ENCODE measurements at places on chromosomes 5 and 9. TPM values are rescaled to one million over a fixed set of nuclear protein-coding genes. Genes with fewer than 3 reads are reported as not detected.

DNA sequence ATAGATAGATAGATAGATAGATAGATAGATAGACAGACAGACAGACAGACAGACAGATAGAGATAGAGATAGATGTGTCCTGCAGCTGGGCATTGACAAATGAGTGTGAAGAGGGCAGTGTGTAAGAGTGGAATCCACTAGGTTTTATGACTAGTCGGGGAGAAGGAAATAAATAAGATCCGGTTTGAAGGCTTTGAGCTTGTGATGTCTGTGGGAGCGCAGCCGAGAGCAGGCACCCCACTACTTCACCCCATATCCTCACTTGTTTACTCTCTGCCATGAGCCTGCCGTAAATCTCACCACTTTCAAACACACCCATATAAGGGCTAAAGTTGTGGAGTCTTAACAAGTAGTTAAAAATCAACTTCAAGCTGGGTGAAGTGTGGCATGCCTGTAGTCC, 1.4 kb upstream of the SUSD1 start:
- DNase-seq = no peak

C1QTNF2 gene
- 5.1 TPM for polyA plus RNA-seq

PCDHB10 gene
- polyA plus RNA-seq = 5.0 TPM

GRCh38 chr5:34495178-34495577, 160.9 kb upstream of the RAI14 start:
- no peak for DNase-seq

GRCh38 chr9:137067860-137068538, 2.4 kb downstream of the SAPCD2 start:
- DNase-seq = no peak

- no peak for DNase-seq
Measured at GRCh38 chr5:132310141-132310834, 16.1 kb downstream of the SLC22A4 start.

DNA sequence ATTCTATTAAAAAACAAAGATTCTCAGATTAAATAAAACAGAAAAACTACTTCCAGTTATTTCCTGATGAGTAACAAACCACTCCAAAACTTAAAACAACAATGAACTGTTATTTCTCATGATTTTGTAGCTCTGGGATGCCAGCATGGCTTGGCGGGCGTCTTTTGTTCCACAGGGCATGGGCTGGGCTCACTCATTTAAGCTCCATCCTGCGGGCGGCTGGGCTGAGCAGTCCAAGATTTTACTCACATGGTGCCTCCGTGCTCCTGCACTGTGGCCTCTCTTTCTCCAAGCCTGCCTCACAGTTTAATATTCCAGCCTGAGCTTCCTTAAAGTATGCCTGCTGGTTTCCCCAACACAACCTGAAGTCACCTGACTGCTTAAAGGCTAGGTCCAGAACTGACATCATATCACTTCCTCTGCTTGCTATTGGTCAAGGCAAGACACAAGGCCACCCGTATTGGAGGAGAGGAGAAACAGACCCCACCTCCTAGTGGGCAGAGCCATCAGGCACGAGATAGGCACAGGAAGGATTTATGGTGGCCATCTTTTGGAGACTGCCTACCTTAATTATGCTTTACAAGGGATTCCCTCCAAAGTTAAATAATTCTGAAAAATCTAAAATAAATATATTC, 41.6 kb upstream of the ZBTB43 start:
- DNase-seq = no peak

PAX5 gene
- polyA plus RNA-seq = 0.31 TPM

SPTLC1 gene
- polyA plus RNA-seq = 92.9 TPM

DNA sequence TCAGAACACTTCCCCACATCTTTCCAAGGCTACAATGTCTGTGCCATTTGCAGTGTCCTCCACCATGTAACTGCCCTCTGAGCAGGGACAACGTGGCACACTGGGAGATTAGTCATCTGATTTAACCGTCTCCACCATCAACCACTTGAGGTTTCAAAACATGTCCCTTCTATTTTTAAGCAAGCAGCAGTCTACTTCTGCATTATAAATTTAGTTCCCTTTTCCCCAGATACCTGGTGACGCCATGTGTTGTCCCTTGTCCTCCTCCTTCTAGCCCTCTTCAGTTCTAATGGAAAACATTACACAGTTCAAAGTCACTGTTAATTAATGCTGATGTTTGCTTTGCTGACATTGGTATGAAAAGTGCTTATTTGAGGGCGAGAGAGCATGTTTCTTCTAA, 52.8 kb downstream of the ATP10B start:
- no peak for DNase-seq

TAF11L5 gene
- polyA plus RNA-seq = not detected

DNA sequence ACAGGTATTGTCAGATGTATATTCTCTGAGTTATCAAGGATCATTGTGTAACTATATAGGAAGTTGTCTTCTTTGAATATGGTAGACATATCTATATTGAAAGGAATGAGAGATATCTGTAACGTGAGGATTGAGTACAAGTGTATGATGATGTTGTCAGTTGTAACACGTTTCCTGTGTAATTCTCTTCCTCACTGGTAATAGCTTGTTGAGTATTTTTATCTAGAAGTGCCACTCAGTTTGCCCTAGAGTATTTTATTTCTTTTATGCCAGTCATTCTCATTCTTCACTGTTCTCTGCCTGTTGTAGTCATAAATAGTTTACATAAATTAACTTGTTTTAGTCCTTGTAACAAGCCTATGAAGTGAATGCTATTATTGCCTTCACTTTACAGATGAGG, 172.1 kb downstream of the BAAT start:
- DNase-seq = no peak

- no peak for DNase-seq
Measured at GRCh38 chr5:172321593-172321992, 38.0 kb upstream of the UBTD2 start.

F2RL2 gene
- polyA plus RNA-seq = 0.37 TPM

DNA sequence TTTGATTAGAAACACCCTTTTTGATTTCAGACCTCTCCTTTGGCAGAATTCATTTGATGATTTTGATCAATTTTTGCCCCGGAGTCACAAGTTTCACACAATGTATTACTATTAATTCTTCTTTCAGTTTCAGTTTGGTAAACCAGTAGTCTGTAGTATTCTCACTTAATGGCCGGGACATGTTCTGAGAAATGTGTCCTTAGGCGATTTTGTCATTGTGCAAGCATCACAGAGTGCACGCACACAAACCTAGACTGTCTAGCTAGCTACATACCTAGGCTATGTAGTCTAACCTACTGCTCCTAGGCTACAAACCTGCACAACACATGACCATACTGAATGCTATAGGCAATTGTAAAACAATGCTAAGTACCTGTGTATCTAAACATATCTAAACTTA, 662.5 kb downstream of the IRX1 start:
- DNase-seq = no peak

DNA sequence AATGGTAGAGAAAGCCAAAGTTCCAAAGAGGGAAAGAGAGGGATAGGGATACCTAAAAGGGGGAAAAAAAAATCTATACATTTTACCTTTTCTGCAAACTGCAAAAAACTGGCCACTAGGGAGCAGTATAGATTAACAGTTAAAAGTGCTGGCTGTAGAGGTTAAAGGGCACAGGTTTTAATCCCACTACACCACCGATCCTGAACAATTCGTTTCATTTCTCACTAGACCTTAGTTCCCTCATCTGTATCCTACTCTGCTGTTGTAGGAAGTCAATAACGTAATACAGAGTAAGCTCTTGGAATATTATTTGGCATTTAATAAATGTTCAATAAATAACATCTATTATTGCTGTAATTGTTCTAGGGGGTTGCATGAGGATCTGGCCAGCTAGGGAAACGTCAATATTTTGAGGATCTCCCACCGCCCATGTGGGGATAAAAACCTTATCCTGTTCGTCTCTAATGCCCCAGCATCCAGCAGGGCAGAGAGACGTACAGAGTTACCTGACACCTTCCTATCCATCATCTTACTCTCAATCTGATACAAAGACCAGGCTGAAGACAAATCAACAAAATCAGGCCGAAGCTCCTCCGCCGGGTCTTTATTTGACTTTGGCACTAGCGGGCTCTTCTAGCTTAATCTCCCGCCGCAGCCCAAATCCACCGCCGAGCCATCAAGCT, 757 bp downstream of the CDC26 start:
- peak; percentile 48 for DNase-seq

DNA sequence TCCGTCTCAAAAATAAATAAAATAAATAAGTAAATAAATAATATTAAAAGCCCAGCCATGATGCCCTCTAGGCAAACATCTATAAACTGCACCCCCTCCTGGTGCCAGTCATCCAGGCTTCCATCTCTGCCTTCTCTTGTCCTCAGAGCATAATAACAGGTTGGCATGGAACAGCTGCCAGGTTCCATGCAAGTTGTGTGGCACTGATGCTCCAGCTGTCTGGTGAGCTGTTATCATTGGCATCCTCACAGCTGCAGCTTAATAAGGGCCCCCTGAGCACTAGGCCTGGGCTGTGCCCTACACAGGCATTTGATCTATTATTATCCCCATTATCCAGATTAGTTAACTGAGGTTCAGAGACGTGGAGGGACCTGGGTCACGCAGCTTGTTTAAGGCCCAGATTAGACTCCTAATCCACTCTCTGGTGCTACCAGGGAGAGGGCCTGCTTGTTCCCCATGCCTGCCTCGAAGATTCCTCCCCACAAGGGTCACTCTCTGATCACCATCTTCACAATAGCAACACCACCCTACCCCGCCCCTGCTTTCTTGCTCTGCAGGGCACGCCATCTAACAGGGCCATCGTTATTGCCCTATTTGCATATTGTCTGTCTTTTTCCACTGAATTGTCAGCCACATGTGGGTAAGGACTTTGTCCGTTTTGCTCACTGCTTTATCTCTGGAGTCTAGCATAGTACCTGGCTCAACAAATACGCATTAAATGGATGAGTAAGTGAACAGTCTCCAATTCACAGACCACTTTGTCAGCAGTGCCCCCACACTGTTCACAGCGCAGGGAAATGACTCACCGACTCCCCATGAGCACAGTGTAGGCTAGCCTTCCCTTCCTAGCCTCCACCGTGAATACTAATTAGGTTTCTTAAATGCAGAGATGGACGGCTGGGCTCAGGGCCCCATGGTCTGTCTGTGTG, 1.5 kb upstream of the DNM1 start:
- no peak for DNase-seq

DNA sequence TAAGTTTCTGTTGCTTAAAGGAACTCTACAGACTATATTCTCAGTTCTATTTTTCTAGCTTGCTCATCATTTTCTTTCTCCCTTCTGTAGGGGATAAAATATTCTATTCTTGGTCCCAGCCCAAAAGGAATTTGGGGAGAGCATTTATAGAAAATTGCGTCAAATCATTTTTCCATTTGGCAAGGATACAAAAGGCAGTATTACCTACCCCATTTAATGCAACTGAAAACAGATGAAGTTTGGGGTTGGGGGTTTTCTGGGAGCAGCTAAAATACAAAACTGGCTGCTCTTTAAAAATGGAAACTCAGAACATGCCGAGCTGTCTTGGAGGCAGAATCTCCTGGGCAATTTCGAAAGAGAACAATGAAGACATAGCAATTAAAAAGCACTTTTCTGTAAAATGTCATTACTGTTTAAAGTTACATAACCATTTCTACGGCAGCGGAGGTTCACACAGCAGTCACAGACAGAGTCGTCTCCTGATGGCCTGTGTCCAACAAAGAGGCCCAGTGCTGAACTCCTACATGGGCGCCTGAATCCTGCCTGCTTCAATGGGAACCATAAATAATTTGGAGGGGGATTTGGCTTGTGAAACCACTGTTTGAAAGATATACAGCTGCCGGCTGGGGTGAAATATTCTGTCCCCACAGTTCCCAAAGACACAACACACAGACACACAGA, 152.4 kb downstream of the BRINP1 start:
- peak; percentile 79 for DNase-seq

- peak; percentile 29 for DNase-seq
Measured at GRCh38 chr5:153490118-153491037, at the start of gene GRIA1. TSS of gene GRIA1 (plus strand) at chr5:153490670.

IGFBPL1 gene
- 1.4 TPM for polyA plus RNA-seq

GRCh38 chr9:113963696-113964494, 87.8 kb downstream of the ZNF618 start:
- no peak for DNase-seq

BTNL3 gene
- not detected for polyA plus RNA-seq

- no peak for DNase-seq
Measured at GRCh38 chr5:146378986-146379385, 40.3 kb downstream of the POU4F3 start.

ANXA1 gene
- polyA plus RNA-seq = 98.6 TPM

DNA sequence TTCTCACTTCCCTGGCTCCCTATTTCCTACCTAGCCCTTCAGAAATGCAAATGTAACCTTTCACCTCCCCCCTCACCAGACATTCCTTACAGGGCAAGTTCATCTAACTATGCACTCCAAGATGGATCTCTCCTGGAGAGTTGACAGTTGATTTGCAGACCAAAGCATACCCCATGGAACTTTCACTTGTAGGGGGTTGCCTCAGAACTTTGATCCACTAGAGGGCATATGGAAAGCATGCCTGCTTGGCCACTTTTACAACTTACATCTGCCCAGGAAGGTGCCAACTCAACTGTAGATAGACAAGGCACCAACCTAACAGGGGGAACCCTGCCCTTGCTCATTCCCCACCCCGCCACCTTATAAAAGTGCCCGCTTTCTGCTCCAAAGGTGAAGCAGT, 187.8 kb downstream of the NXNL2 start:
- no peak for DNase-seq

- no peak for DNase-seq
Measured at GRCh38 chr9:33469891-33470290, 3.8 kb downstream of the NOL6 start.

CENPK gene
- 32.3 TPM for polyA plus RNA-seq

DNA sequence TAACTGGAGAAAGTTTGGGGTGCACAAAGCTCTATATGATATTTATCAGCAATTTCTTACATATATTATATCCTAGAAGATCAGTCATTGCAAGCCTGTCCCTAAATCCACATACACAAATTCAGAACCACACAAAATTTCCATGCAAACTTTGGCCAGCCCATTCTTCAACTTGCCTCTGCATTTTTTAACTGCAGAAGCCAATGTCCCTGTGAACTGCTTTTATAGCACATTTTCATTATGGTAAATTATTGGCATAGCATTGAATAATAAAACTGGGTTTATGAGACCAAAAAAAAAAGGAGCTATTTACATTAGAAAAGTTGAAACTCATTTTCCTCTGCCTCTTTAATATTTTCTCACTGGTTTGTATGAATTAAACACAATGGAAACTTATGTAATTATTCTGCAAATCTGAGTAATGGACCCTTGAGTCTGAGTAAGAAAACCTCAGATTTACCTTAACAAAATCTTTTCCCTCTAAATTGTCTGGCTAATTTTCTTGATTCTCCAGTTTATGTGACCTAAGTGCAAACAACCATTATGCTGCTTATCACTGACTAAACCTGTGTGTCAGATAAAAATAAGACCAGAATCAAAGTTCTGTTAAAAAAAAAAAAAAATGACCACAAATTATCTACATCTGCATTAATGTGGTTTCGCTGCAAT, 398.9 kb downstream of the EFNA5 start:
- DNase-seq = no peak

Data from right lung (tissue), 10 donors.